Hepatocyte (in vitro differentiated cells): ENCODE measurements at places on chromosomes 16 and 17.

GRCh38 chr17:13634021-13634420 is 32.3 kb upstream of the HS3ST3A1 start:
- DNase-seq, result no peak

DNA sequence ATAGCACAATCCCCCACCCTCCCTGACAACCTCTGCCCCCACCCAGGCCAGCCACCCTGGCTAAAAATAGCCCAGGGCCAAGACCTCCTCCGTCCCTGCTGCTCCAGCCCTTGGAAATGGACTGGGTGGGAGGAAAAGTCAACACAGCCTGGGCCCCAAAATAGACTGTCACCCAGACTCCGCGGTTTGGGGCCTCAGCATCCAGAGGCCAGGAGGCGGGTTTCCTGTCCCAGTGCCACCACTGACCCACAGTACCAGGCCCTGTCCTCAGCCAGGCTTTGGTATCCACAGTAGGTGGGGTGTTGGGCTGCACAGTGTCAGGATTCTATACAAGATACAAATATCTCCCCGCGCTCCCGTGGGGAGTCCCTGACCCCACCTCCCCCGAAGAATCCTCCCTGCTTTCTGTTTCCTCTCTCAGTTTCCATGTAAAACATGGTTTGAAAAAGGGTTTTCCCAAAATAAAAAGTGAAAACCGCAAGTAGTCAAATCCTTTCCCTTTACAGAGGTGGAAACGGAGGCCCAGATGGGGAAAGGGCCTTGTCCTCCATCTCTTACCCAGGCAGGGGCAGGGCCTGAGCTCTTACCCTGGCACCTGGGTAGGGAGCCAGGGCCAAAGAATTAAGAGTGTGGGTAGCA is 20.1 kb downstream of the CPNE2 start:
- no peak for DNase-seq

DNA sequence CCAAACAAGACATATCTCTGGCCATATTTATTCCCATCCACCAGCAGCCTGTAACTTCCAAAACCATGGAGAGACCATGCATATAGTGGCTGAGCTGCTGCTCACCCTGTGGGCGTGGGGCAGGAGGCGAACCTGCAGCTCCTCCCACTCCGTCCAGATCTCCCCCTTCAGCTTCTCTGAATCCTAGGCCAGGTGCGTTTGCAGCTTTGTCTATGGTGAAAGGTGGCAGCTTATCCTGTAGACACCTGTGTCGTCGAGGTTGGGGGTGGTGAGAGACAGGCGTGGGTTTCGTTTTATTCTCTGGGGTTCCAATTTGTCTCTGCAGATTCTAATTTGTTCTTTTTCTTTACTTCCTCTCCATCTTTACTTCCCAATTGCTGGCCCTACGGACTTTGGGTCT is 9.7 kb upstream of the ANKS4B start:
- no peak for DNase-seq

- DNase-seq, result no peak
Observed at GRCh38 chr17:80913928-80914821, 77.5 kb upstream of the CHMP6 start.

GRCh38 chr16:56226187-56226586 is 34.9 kb downstream of the GNAO1 start:
- DNase-seq, result no peak

DNA sequence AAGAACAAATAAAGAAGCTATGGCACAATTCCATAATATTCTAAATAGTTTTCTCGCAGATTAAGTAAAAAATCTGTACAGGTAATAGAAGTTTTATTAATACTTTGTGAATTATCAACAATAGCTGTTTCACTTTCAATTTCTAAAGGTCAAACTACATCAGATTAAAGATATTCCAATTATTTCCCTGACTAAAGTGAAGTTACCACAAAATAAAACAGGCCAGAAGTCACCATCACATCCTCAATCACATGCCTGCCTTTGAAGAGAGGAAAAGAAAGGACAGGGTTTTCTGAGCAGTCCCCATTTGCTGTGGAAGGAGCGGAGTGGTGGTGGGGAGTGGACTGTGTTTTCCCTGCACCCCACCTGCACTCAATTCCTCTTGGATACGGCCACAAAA is 11.1 kb downstream of the ITFG1 start:
- DNase-seq, result no peak

DNA sequence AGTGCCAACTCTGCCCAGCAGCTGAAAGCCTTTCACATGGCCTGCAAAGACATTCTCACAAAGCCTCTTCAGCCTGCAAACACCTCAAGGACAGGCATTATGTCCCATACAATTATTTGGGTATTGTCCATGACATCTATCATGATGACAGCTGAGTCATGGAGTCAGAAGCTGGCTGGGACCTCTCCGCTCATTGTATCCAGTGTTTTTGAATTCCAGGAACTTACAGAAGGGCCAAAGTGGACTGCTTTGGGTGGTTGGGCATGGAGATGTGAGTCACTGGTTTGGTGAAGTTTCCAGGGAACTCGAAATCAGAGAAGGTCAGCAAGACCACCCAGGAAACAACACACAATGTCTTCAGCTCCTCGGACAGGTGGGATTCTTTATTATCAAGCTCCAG is 188.6 kb upstream of the CCL2 start:
- DNase-seq, result no peak

- no peak for DNase-seq
Observed at GRCh38 chr17:62935523-62935922, 30.5 kb upstream of the TANC2 start.

DNA sequence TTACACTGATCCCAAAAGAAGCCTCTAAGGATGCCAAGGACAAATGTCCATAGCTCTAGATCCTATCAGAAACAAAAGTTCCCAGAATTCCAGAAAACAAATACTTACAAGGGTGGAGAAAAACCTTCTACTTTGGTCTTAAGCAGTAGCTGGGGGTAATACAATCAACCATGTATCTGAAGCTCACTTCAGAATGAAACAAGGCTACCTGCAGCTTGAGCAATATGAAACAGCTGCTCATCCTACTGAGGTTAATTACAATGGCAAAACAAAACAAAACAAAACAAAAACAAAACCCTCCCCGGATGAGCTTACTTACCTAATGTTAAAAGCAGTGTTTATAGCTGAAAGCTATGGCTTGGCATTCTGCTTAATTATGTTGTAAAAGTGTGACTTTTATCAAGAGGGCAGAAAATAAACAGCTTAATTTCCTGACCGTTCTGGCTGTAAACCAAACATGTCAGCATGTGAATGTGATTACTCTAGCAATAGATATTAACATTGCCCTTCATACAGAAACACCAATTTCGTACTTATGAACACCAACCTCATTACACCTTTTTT is 10.5 kb downstream of the PDZD9 start:
- no peak for DNase-seq
